ENCODE measurements at places on chromosomes 5 and 9. TPM values are rescaled to one million over a fixed set of nuclear protein-coding genes. Genes with fewer than 3 reads are reported as not detected.

TAF11L10 gene
- not detected for total RNA-seq

C9orf50 gene
- total RNA-seq = not detected

HOMER1 gene
- total RNA-seq = 7.0 TPM

DPYSL3 gene
- 16.9 TPM for total RNA-seq

TRIM36 gene
- total RNA-seq = 1.5 TPM

MCC gene
- total RNA-seq = 0.39 TPM

COL15A1 gene
- total RNA-seq = 0.39 TPM

MLLT3 gene
- 12.8 TPM for total RNA-seq

HK3 gene
- total RNA-seq = 0.03 TPM

EIF4E1B gene
- not detected for total RNA-seq

CCDC180 gene
- 0.75 TPM for total RNA-seq

ANGPTL2 gene
- not detected for total RNA-seq

AMBP gene
- 7.7 TPM for total RNA-seq

PPP2R2B gene
- total RNA-seq = 0.14 TPM

BNC2 gene
- 4.1 TPM for total RNA-seq

CA9 gene
- 4.2 TPM for total RNA-seq

PCDHB3 gene
- not detected for total RNA-seq

ZNF474 gene
- total RNA-seq = 0.22 TPM

IFNA13 gene
- total RNA-seq = not detected

C5orf34 gene
- 5.2 TPM for total RNA-seq

ADGRD2 gene
- not detected for total RNA-seq

PCDHB11 gene
- total RNA-seq = 0.05 TPM

MRPS30 gene
- 38.4 TPM for total RNA-seq

ARHGEF28 gene
- 14.3 TPM for total RNA-seq

MYOZ3 gene
- not detected for total RNA-seq

MLANA gene
- not detected for total RNA-seq

CKS2 gene
- 438 TPM for total RNA-seq

TCF7 gene
- 15.3 TPM for total RNA-seq

TTC39B gene
- total RNA-seq = 0.85 TPM

ANP32B gene
- 297 TPM for total RNA-seq

CTNND2 gene
- total RNA-seq = not detected

PLCXD3 gene
- total RNA-seq = 0.37 TPM

FIBCD1 gene
- total RNA-seq = 6.5 TPM

FOXD1 gene
- 17.4 TPM for total RNA-seq

IGIP gene
- total RNA-seq = 0.91 TPM

CDH10 gene
- 0.18 TPM for total RNA-seq

KIF4B gene
- 0.05 TPM for total RNA-seq

PCDHGB5 gene
- 2.2 TPM for total RNA-seq

IL7R gene
- total RNA-seq = 0.46 TPM

SPATA31C1 gene
- total RNA-seq = not detected

MRPS2 gene
- 130 TPM for total RNA-seq

MTX3 gene
- total RNA-seq = 5.0 TPM

TMEM252 gene
- not detected for total RNA-seq

SV2C gene
- not detected for total RNA-seq

CCL27 gene
- total RNA-seq = not detected

PRSS3 gene
- 13.6 TPM for total RNA-seq

HSD17B3 gene
- total RNA-seq = 0.18 TPM

MUSK gene
- total RNA-seq = not detected

SHC3 gene
- total RNA-seq = 0.32 TPM

CTSL gene
- total RNA-seq = 806 TPM

TSSK1B gene
- total RNA-seq = not detected
